ENCODE measurements at places on chromosomes 5 and 9.
A peak's percentile ranks its signal among the peaks of the same experiment; 100 is the strongest.

GRCh38 chr5:180318456-180319089 lies 26.7 kb upstream of the MAPK9 start:
- no peak for DNase-seq

GRCh38 chr9:8872802-8873201 lies 1073.2 kb upstream of the DMAC1 start:
- DNase-seq, result peak; percentile 8

DNA sequence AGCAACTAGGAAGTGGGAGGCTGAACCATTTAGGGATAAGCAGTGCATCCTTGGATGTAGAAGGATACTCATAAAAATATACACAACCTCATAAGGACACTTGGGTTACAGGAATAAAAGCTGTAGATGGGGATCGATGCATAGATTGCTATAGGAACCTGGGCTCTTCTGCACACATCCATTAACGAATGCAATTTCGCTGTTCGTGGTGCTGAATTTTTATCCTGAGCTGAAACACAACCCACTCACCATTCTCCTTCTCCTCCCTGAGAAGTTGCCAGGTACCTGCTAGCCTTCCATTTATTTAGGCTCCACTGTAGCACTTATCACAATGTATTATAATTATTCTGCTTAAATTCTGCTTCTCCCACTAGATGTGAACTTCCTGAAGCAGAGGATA lies 320.6 kb upstream of the BRINP1 start:
- DNase-seq, result no peak

DNA sequence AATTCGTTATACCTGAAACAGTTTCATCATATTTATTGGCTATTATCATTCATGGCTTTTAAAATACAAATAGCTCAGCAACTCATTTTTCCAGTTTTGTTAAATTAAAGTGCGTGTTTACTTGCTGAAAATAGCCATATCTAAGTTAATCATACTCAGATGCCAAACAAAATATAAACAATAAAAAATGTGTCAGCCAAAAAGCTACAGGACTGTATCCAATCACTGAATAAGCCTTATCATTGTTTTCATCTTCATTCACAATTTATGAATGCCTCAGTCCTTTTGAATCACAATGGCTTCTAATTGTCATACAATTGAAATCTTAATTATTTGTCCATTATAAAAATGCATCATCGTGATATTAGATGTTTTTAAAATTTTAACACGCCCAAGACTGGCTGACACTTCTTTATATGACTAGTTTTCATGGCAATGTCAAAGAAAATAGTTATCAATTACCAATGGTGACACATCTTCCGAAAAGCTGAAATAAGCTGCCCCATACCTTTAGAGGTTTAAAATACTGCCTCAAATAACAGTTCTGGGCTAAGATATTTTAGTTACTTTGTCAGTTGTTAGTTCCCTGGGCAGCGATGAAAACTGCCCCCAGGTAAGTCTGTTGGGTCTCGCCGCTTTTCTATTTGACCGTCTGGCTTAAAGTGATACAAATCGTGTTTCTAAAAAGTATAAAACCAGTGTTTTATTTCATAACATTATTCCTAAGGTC lies 1.8 kb downstream of the NFIB start:
- no peak for DNase-seq

GRCh38 chr9:122126331-122127261 lies 33.0 kb downstream of the NDUFA8 start:
- peak; percentile 37 for DNase-seq

- DNase-seq, result no peak
Observed at GRCh38 chr9:117459913-117460312, 45.1 kb upstream of the ASTN2 start.

DNA sequence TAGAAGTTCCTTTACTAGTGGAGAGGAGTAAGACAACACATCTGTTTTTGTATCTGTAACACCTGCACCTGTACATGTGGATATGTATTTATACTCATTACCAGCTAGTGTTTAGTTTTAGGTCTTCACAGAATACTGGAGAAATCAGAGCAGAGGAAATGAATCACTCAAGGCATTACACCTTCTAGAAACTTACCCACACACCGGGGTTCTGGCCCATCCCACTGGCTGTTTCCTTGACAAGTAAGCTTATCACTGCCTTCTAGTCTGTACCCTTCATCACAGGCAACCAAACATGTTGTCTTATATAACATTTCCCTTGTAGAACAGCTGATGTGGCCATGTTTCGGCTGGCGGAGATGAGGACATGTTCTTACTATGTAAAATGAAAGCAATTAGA lies 76.7 kb downstream of the SVEP1 start:
- DNase-seq, result peak; percentile 14

DNA sequence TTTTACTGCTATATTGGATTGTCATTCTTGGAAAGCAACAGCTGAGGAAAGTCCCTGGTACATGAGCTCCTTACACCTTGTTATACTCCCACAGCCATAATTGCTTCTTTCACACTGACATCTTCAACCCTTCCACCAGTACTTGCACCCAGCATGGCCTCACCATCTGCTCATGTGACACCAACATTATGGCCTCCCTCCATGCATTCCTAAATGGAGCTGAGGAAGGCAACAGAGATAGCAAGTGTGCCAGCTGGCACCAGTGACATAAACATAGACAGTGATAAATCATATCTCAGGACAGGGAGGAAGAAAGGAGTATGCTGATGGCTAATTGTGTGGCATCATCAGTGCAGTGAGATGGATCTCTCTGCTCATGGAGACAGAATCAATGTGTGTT lies 119.5 kb downstream of the BAAT start:
- DNase-seq, result no peak

DNA sequence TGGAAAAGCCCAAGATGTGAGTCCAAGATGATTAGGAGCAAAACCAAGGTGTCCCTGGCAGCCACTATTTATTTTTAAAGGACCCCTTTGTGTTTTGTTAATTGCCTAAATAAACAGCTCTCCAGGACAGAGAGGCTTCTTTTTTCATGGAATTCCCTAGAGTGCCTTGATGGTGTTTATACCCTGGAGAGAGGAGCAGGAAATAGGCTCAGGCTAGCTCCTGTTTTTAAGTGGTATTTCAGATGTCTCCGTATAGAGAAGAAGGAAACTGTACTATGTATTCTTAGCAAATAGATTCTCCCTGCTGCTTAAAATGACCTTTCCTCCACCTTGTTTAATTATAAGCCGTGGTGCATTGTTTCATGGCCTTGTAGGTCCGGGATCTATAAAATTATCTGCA lies 292.4 kb downstream of the CD180 start:
- no peak for DNase-seq

GRCh38 chr5:132396589-132397031 lies 27.1 kb downstream of the SLC22A5 start:
- DNase-seq, result no peak

DNA sequence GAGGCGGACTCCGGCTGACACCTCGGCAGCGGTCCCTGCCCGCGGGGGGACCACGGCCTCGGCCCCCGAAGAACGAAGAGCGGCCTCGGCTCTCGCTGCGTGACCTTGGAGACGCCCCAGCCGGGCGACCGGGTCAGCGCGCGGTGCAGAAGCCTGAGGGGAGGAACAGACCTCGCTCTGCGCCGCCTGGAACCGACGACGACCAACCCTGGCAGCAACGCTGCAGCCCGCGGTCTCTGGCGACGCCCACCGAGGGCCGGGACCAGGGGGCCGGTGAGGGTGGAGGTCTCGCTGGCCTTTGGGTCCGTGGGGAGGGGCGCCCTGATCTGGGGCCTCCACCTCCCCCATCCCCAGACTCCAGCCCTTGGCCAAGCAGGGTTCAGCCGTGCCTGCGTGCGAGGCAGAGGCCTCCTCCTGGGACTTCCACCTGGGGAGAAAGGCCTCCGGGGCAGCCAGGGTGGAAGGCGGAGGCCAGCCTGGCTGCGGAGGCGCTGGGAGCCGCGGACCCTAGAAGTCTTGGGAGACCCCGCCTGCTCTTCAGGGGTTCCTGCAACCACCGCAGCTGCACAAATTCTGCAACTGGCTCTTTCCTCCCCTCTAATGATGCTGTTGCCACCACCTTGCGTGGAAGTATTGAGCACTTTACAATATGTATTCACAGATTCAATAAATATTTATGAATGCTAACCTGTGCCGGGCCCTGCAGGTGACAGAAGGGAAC lies 44.3 kb upstream of the SLC12A7 start:
- DNase-seq, result no peak

GRCh38 chr5:166024970-166025369 lies 2266.5 kb upstream of the WWC1 start:
- DNase-seq, result no peak

DNA sequence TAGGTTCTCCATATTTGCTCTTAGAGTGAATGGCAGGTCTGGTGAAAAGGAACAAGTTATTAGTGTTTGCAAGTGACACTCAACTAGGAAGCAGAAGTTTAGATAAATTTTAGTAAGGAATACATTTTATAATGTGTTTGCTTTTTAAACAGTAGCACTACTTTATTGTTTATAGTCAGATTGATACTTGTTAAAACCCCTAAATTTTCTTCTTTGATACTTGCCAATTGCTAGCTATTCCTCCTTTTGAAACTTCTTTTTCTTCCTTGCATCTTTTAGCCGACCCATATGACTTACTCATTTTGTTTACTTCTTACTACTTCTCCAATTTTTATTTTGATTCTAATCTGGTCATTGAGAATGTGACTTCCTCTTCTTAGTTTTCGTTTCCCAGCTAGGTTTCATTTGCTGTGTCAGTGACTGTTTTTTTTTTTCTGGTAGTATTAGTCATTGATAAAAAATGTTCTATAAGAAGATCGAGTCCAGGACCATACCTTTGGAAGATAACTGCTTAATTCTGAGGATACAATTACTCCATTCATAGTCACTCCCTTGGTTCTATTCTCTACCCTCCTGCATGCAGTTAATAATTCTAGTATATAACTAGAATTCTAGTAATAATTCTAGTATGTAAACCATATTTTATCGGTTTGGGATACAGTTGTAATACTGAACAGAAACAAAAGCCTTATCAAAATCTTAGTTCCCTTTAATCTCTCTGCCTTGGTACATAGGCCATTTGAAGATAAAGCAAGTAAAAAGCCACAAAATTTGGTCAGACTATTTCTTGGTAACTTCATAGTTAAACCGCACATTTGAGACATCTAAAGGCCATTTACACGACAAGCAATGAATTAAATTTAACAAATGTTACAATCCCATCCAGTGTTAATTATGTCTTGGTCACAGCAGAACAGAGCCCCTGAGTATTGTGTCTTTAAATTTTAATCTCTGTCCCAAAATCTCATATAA lies 2.8 kb upstream of the RICTOR start:
- peak; percentile 31 for DNase-seq

DNA sequence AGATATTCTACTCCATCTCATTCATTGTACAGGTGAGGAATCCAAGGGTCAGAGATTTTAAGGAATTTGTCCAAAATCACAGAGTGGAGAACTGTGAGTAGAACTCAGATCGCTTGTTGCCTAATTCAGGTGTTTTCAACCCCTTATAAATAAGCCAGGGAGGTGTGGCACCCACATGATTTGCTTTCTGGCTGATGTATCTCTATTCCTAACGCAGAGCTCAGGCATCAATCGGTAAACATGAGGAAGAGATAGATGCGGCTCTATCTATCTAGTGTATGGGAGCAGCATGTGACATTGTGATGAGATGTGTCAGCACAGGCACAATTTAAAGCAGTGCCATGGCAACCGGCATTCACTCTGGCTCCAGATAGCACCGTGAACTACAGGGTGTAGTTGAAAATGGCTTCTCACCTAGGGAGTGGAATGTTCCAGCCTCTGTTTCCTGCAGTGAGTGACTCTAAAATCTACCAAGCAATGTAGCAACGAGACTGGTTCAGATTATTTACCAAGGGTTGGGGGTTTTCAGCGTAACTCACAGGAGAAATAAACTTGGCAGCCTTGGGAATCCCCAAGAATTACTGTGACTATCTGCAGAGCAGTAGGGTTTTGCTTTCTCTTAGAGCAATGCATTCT lies 53.4 kb upstream of the SUB1 start:
- peak; percentile 53 for DNase-seq

DNA sequence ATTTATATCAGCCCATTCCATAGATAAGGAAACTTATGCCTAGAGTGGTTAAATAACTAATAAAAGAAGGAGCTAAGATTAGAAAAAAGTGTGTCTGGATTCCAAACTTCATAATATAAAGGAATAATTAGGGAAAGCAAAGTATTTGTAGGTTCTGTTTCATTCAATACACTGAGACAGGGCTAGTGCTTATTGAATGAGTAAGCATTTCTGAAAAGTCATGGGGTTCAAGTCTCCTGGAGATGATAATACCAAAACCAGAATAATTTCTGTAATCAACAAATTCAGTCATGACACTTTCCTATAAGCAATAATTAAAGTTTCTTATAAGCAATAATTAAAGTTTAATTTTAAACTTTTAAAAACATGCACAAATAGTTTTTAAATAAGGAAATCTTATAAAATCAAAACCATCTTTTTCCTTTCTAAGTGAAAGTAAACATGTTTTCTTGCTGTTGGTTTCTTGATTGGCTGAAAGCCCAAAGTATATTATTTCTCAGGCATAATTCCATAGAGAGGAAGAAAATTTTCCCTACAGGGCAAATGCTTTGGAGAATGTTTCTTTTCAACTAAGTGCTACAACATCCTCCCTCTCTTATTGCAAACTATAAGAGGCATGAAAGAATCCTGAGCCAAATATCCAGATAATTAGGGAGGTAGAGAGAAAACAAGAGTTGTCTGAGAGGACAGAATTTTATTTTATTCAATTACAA lies 510.2 kb downstream of the PRELID2 start:
- DNase-seq, result peak; percentile 14
